Stimulated activated CD4-positive, alpha-beta T cell treated with anti-CD3 and anti-CD28 coated beads, Interleukin-4, amount 100 ng/mL, for 1 hour (primary cell): ENCODE measurements at places on chromosomes 5 and 9.
A peak's percentile ranks its signal among the peaks of the same experiment; 100 is the strongest.

GRCh38 chr5:130884023-130884422 lies 281.0 kb downstream of the HINT1 start:
- DNase-seq, result no peak

GRCh38 chr5:179872828-179873575 lies 14.4 kb upstream of the MRNIP start:
- DNase-seq, result no peak

- DNase-seq, result no peak
Measured at GRCh38 chr5:104172976-104173375, 610.4 kb upstream of the NUDT12 start.

DNA sequence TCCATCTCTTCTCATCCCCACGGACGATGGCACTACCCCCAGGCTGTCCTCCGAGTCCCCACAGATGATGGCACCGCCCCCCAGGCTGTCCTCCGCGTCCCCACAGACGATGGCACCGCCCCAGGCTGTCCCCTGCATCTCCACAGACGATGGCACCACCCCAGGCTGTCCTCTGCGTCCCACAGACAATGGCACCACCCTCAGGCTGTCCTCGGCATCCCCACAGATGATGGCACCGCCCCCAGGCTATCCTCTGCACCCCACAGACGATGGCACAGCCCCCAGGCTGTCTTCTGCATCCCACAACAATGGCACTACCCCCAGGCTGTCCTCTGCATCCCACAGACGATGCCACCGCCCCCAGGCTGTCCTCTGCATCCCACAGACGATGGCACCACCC lies 57.4 kb upstream of the PTCH1 start:
- no peak for DNase-seq

GRCh38 chr5:16508730-16509531 lies 43.3 kb upstream of the ZNF622 start:
- no peak for DNase-seq

DNA sequence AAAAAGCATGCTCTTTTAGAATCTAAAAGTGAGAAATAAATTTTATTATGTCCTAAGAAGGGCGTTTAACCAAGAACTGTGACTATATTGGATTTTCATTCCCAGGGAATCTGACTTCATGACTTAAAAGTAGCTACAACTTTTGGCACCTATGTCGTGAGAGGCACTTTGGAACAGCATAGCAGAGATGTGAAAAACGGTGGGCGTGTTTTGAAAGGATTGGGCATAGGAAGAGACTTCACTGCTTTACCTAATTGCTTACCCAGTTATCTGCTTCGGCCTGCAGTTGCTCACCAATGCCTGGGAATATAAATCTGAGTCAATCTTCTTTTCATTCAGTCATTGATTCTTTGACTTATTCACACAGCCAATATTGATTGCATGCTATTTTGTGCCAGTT lies 363.4 kb downstream of the DNAH5 start:
- DNase-seq, result no peak

DNA sequence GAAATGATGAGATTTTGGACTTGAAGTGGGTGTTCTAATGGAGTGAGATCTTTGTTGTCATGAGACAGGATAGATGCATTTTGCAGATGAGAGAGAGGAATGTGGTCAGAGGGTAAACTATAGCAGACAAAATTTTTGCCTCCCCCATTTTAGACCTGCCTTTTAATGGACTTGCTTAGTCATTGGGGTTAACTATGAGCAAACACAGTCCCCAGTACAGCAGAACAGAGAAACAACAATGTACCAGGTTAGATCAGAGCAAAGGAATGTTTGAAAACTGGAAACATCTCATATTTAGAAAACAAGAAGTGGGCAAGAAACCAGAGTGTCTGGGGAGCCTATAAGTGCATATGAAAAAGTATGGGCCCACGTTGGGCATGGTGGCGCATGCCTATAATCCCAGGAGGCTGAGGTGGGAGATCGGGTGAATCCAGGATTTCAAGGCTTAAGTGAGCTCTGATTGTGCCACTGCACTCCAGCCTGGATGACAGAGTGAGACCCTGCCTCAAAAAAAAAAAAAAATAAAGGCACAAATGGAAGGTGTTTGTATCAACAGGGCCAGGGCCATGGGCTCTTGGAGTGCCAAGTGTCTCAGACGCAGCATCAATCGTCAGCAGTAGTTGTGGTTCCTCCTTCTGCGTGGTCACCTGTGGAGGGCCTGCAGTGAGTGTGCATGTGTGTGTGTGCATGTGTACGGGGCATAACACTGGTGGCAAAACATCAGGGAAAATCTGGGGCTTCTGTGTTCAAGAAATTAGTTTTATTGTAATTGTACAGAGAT lies 214.4 kb upstream of the S1PR3 start:
- no peak for DNase-seq

DNA sequence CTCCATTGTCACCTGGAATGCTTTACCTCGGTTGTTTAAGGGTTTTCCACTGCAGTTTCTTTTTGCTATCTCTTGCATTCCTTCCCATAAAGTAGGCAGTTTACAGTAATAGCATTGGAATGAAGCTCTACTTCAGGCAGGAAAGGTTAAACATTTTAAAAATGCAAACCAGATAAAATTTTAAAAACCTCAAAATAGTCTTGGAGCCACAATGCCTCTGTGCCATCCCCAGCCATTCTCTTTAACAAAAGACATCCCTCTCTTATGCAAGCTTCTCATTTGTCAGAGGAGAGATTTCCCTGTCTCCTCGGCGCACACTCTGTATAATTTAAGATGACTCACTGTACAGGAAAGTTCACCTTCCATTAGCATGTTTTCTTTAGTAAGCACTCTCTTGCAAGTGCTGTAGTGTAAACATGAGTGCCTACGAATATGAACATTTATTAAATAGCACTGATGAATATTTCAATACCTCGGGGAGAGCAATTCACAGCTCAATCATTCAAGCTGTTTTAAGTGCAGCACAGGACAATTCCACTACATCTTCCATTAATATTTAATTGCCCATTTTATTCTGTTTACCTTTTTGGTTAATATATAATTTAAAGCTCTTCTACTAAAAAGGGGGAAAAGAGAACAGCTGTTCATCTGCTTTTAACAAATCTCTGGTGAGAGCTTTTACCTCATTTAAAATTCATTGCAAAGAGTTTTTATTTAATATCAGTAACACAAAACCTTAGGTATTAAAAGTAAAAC lies 343.6 kb downstream of the SPATA31D1 start:
- DNase-seq, result no peak

- DNase-seq, result no peak
Measured at GRCh38 chr5:76715486-76715735, 515 bp upstream of the F2R start.

- DNase-seq, result no peak
Measured at GRCh38 chr9:71737455-71737854, 30.9 kb downstream of the CEMIP2 start.

DNA sequence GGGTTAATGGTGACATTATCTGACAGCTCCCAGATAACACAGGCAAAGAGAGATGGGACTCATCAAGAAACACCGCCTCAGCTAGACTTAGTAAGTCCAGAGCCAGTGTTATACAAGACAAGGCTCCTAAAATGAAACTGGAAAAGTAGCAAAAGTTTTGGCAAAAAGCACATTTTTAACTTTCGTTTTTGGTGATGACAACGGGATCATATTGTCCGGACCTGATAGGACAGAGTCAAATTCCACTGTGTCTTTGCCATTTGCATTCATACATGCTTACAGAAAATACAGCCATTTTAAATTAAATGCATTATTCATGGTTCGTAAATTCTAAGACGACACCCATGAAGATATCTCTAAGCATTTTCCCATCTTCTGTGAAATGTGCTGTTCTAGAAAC lies 152.1 kb downstream of the CRB2 start:
- no peak for DNase-seq

DNA sequence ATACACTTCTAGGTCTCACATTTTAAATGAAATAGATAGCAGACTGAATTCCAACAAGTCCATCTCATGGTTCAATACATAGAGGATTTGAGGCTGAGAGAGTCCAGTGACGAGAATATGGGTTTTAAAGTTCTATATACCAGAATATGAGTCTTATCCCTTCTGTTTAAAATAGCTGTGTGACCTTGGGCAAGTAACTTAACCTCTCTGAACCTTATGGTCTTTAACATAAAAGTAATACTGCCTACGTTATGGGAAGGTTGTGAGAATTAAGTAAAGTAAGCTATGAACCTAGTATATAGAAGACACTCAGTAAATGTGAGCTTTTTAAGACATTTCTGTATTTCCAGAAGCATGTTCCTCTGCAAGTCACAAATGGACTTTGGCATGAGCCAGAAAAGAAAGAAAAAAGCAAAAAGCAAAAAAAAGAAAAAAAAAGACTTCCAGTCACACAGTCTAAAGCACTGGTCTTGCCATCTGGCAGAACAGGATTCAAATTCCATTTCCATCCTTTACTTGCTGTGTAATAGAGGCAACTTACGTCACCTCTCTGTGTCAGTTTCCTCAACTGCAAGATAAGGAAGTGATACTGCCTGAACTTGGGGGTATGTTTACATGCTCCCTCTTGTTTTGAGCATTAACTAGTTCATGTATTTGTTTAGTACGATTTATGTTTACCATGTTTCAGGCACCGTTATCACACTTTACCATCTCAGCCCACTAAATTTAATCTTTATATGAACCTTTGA lies 248.2 kb downstream of the TRIM32 start:
- no peak for DNase-seq

GRCh38 chr9:131706608-131706970 lies 33.3 kb downstream of the RAPGEF1 start:
- DNase-seq, result no peak

DNA sequence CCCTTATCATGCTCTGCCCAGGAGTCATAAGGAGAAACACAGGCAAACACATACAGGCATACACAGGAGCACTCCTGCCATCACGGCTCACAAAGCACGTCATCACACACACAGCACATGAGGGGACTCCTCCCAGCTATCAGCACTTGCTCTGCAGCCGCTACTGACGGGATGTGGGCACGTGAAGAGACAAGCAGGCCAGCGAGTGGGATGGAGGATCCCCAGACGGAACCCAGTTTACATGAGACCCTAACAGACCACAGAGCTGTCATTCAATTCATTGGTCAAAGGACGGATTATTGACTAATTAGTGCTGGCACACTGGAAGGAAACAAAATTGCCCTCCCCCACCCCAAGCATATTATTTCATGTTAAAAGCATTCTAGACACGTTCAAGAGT lies 53.6 kb downstream of the SEMA4D start:
- peak; percentile 56 for DNase-seq

- no peak for DNase-seq
Measured at GRCh38 chr5:6757414-6757969, 44.3 kb downstream of the TENT4A start.

GRCh38 chr5:172909931-172910502 lies 49.2 kb upstream of the RPL26L1 start:
- DNase-seq, result no peak

- DNase-seq, result no peak
Measured at GRCh38 chr9:71675105-71675856, 93.0 kb downstream of the CEMIP2 start.

GRCh38 chr9:99962680-99963261 lies 56.3 kb downstream of the STX17 start:
- DNase-seq, result no peak

DNA sequence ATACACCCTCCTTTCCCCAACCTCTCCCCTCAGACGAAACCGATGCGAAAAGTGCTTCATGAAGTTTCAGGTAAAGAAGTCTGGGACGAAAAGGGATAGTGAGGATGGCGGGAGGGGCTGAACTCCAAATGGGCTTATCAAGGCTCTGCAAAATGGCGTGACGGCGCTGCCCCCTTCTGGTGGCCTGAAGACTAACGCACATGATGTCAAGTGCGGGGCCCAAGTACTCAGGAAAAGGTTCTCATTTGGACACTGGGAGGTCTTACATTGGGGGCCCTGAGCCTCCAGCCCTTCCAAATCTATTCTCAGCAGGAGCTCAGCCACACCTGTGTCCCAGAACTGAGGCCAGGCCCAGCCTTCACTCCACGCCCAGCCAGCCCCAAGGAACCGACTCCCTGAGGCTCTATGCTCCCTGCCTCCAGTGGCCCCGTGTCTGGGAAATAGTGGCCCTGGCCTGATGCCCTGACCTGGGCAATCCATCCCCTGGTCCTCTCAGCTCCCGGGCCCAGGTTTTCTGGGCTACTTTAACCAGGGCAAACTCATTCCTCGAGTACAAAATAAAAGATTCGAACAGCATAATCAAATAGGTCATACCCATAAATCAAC lies 119.9 kb downstream of the KCNIP1 start:
- peak; percentile 31 for DNase-seq

- no peak for DNase-seq
Measured at GRCh38 chr9:98099346-98099745, 19.7 kb downstream of the TRIM14 start.

- DNase-seq, result no peak
Measured at GRCh38 chr9:109161471-109161870, 5.6 kb downstream of the FRRS1L start.

GRCh38 chr5:89053547-89053946 lies 170.6 kb upstream of the MEF2C start:
- DNase-seq, result no peak

GRCh38 chr5:34474573-34475021 lies 181.5 kb upstream of the RAI14 start:
- no peak for DNase-seq

DNA sequence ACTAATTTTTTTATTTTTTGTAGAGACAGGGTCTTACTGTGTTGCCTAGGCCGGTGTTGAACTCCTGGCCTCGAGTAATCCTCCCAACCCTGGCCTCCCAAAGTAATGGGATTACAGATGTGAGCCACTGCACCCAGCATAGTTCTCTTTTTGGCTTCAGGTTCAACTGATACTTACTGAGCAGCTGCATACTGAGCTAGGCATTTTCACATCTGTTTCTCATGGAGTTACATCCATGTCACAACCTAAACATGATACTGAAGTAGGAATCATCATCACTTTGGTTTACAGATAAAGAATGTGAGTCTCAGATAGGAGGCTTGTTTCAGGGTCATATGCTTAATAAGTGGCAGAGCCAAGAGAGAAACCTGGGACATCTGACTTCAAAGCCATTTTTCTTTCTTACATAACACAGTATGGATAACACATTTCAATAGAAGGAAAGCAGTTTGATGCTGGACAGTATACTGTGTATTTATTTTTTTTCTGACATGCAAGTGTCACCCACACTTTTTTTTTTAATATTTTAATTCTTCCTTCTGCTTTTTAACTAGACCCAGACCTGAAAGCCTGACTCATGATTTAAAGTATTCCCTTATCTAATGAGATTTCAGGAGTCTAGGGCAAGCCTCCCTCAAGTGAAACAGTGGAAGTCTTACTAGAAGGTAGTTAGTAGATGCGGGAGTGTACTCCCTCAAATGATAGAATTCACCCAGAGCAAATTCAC lies 90.8 kb downstream of the HACD4 start:
- DNase-seq, result no peak

- no peak for DNase-seq
Measured at GRCh38 chr9:31536471-31536870, 848.0 kb upstream of the ACO1 start.

GRCh38 chr9:102309379-102309778 lies 570.9 kb upstream of the GRIN3A start:
- DNase-seq, result no peak

DNA sequence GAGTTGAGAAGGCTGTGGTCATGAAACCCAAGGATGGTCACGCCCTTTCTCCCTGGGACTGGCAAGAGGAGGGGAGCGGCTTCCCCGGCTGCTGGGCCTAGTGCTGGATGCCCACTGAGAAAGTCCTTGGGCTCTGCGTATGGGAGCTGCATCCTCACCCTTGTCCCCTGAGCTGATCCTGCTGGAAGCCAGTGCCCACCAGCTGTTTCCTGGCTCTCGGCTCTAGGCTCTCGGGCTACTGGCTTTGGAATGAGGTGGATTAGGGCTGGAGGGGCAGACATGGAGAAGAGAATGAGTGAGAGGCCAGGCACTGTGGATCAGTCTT lies 149.3 kb upstream of the PPP1R26 start:
- DNase-seq, result no peak

GRCh38 chr5:167710444-167711073 lies 580.9 kb upstream of the WWC1 start:
- no peak for DNase-seq
